ENCODE measurements at places on chromosomes 3 and 15.

- no peak for DNase-seq
These were observed 10.8 kb downstream of the RAD54L2 start for GRCh38 chr3:51549311-51549710.

- peak; percentile 37 for DNase-seq
These were observed 9.2 kb upstream of the HHLA2 start for GRCh38 chr3:108287146-108287545.

DNA sequence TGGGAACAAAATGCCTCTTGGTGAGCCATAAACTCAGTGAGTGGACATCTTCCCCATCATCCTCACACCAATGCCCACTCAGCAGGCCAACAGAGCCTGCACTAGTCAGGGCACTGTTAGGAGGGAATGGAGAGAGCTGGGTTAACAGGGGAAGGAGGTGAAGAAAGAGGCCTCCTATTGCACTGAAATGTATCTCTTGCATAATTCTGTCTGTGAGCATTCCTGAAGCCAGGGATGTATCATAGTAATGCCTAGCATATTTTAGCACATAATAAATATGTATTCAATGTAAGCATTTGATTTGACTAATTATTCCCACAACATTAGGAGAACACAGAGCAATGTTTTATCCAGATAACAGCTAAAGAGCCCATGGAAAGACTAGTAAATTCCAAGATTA, 81.2 kb downstream of the ANO10 start:
- no peak for DNase-seq

DNA sequence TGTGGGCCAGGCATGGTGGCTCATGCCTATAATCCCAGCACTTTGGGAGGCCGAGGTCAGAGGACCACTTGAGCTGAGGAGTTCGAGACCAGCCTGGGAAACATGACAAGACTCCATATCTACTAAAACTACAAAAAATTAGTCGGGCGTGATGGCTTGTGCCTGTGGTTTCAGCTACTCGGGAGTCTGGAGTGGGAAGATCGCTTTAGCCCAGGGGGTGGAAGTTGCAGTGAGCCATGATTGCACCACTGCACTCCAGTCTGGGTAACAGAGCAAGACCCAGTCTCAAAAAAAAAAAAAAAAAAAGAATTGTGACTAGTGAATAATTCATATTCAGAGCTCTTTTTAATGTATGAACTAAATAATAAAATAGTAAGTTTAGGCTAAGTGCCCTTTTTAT, 87.8 kb upstream of the TSEN2 start:
- DNase-seq = no peak

DNA sequence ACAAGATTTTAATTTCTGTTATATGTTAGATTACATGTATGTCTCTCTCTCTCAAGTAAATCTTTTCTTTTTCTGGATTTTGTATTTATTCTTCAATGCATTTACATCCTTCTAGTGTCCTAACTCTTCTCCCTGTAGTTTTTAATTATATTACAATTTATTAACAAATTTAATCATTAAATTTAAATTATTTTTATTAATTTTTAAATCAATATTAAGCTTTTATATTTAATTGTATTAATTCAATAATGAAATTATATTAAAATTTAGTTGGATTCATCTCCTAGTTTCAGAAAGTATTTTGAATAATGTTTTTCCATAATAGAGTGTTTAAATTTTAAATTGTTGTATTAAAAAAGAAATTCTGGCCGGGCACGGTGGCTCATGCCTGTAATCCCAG, 29.8 kb downstream of the MLF1 start:
- DNase-seq = no peak

DNA sequence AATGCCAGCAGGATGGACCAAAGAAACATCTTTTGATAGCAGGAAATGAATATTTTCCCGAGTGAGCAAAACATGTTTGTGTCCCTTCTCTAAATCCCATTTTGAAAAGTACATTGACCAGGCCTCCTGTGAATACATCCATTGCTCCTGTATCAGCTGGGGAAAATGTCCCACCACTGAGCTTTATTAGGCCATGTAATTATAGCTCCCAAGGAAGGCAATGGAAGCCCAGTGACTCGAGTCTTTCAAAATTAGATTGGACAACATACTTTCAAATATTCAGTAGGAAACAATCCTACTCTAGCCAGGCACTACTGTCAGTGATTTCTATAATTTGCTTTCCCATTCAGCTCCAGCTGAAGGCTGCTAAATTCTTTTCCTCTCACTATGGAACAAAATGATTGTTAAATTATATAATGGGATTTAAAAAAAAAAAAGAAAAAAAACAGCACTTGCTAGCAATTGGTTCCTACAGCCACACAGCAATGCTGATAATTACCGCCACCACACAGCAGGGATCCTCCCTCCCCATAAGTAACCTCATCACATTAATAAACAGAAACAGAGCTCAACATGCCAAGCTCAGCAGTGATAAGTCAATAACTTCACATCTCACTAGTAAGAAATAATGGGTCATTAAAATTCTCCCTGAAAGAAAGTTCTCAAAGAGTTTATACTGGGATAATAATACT, 172.4 kb upstream of the SLC2A2 start:
- peak; percentile 12 for DNase-seq

GRCh38 chr3:41180396-41180795, 18.9 kb upstream of the CTNNB1 start:
- DNase-seq = no peak

- peak; percentile 99 for DNase-seq
These were observed 179.0 kb downstream of the P3H2 start for GRCh38 chr3:189941679-189942078.

DNA sequence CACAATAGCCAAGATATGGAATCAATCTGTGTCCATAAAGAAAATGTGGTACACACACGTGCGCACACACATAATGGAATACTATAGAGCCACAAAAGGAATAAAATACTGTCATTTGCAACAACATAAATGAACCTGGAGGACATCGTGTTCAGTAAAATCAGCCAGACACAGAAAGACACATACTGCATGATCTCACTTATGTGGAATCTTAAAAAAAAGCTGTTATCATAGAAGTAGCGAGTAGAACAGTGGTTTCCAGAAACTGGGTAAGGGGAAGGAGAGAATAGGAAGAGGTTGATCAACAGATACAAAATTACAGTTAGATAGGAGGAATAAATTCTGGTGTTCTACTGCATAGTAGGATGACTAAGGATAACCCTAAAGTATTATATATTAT, 11.1 kb downstream of the ATOSA start:
- no peak for DNase-seq

DNA sequence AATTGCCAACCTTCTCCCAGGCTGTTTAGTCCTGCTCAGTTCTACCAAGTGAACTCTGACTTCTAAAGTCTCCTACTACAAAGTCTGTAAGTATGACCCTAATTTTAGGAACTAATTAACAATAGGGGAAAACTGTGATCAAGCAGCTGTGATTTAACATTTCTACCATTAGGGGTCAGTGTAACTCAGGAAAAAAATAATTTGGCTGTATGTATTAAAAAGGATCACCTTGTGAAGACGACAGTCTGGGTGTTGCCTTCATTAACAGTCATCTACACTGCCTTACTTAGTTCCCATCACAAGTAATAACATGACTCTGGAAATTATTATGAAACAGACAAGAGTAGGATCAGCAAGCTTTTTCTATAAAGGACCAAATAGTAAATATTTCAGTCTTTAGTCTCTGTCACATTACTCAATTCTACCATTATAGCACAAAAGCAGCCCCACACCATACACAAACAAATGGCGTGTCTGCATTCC, 4.2 kb upstream of the NPHP3 start:
- DNase-seq = peak; percentile 31

- DNase-seq = no peak
These were observed 108.8 kb downstream of the NTRK3 start for GRCh38 chr15:88147760-88148159.

DNA sequence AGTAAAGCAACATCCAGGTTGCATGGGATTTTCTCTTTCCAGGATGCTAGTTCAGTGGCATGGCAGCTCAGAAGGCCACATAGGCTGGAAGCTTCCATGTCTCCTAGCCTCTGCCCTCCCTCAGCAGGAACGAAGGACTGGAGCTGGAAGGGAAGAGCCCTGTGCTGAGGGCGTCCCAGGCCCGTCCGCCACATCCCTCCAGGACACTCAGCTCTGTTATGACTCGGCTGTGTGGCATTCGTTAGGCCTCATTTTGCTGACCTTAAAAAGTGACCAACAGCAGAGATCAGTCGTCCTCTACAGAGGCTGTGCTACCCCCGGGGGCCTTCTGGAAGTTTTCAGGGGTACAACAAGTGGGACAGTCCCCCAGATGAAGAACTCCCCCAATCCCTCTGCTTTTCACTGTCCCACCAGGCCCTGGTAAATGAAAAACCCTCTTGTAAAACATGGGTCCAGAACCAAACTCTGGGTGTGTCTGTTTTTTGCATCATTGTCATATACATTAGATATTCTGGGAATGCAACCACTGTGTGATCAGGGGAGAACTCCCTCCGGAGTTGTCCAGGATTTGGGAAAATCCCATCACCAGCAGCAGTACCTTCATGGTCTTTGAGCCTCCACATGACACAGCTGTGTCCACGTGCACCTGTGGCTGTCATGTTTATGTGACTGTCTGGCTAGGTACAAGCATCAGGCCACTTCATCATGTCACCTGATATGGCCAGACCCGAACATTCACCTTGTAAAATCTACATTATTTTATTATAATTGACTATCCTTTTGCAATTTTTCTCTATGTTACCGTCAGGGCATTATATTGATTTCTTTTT, 149.9 kb downstream of the OR4M2 start:
- DNase-seq = no peak

- no peak for DNase-seq
These were observed 4.2 kb downstream of the PTPRG start for GRCh38 chr3:61565569-61565968.

DNA sequence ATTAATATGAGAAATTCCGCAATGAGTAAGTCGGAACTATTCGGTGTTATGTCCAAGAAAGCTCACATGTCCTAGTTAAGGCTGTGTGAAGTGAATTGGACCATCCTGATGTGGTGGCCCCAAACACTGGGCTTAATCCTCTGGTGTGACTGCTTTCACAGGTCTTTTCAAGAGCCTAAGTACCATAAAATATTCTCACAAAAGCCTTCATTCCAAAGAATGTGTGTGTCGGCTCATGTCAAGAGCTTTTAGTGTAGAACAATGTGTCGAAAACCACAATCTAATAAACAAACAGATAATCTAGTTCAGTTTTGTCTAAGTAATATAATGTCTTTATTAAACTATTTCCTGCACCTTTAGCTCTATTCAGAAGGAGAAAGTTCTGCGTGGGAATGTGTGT, 311.4 kb downstream of the LPP start:
- no peak for DNase-seq

DNA sequence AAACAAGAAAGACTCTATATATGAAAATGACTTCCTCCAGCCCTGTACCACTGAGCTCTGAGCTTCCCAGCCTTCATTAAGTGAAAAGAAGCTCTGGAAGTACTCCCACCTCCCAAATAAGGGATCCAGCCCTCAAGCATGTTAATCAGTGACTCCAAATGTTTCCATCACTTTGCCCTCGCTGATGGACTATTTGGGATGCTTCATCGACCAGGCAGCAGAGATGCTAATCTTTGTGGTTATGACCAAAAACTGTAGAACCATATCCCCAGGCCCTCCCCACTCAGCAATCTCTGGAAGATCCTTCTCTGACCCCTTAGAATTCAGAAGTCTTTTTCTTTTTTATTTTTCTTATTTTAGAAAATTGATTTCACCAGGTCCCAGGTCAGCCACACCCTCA, 2.3 kb upstream of the CTDSPL start:
- no peak for DNase-seq

- DNase-seq = no peak
These were observed 215.0 kb downstream of the MECOM start for GRCh38 chr3:169448501-169448900.

DNA sequence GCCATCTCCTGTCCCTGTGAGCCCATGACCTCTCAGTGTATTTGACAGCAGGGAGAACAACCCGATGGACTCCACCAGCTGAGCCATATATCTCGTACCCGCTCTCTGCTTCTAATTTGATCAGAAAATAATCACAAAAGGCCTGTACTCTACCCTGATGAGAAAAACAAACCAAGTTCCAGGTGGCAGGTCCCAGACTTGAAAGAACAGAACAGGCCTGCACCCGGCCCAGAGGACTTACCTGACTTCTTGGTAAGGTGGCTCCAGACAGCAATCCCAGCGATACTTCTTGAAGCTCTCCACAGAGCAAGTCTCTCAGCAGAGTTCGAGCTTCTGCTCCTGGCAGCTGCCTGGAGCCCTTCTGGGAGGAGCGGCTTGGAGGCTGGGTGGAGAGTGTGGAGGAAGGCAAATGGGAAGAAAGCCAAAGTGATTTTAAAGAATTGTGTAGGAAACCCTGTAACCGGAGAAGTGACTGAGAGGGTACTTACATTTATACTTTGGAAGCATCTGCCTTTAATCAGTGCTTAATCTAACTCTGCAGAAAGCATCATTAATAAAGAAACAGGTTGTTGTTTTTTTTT, 91.6 kb downstream of the SCN11A start:
- DNase-seq = no peak

- peak; percentile 36 for DNase-seq
These were observed 43.9 kb upstream of the GOLGA8J start for GRCh38 chr15:30038667-30039523.

- no peak for DNase-seq
These were observed 199.5 kb upstream of the LPP start for GRCh38 chr3:187954516-187954872.

- no peak for DNase-seq
These were observed 44.6 kb downstream of the SNRK start for GRCh38 chr3:43330981-43331380.

- DNase-seq = no peak
These were observed 138.3 kb downstream of the CMSS1 start for GRCh38 chr3:99955773-99956562.
